ENCODE measurements at places on chromosomes 5 and 9.

DNA sequence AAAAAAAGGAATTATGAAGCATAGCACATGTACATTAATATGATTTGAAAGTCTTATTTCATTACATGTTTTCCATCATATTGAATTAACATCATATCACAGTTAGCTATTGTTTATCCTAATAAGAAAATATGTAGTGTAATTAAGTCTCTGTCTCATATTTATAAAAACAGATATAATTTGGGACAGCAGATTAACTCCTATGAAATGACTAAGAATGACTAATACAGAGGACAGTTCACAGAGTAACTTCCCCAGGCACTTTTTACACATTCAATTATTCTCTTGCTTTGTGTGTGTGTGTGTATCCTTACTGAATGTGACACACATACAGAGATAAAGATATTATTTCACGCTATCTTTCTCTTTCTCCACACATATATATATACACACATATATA lies 2400.9 kb upstream of the C9orf72 start:
- no peak for DNase-seq

DNA sequence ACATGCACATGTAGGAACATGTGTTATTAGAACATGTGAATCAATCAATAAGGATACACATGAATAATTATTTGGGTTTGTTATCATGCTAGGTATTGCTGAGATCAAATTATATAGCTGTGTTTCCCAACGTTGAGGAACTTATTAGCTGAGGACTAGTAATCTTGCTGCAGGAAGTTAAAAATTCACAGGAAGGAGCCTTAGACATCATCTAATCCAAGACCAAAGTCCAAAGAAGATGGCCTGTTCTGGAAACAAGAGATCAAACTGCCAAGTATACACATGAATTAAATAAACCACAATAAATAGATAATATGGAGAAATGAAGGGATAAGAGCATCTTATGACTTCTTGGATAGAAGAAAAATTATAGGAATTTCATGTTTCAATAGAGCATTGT lies 19.9 kb downstream of the POU5F2 start:
- no peak for DNase-seq

- no peak for DNase-seq
These were observed 171.4 kb upstream of the DAP start for GRCh38 chr5:10932426-10932825.

GRCh38 chr5:97096191-97096590 lies 46.2 kb downstream of the LIX1 start:
- no peak for DNase-seq

- no peak for DNase-seq
These were observed 218.1 kb downstream of the RFK start for GRCh38 chr9:76176171-76176570.
